Transverse colon (tissue), 4 donors: ENCODE measurements at places on chromosomes 5 and 9.

DNA sequence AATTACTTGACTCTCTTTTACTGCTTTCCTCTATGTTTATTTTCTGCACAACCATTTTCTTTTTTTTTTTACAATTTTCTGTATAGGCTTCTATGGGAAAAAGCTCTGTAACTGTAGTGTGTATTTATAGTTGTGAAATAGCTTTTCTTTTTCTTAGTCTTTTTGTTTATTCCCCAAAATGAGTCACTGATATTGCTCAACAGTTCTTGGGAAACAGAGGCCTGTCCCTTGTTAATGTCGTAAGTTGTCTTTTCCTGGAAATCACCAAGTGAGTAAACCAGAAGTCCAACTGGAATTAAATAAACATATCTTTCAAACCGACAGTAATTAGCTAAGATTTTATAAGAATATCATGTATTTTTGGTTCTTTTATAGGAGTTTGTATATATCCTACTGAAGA lies 325.1 kb upstream of the PRR16 start:
- DNase-seq, result no peak
- H3K36me3 ChIP-seq, result no peaks in the 10 kb centered on the region
- H3K4me3 ChIP-seq, result no peak overlapping the region
- H3K27ac ChIP-seq, result peak overlapping the region; percentile 68

DNA sequence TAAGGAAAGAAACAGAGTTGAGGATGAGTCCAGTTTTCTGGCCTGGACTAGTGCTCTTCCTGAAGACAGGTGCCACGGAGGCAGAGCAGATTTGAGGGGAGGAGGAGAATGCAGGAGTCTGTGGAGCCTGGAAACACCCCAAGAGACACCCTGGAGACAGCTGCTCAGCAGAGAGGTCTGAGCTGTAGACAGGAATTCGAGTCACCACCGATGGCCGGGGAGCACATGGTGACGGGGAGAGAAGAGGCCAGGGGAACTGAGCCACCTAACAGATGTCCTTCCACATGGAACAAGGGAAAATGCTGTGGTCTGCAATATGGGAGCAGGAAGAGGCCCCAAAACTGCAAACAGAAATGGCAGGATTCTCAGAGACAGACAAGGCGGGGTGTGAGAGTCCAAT lies 22.9 kb downstream of the CPLX2 start:
- DNase-seq, result no peak
- no peaks in the 10 kb centered on the region for H3K4me1 ChIP-seq
- no peaks in the 10 kb centered on the region for H3K36me3 ChIP-seq

GRCh38 chr5:93395010-93395409 lies 186.0 kb downstream of the NR2F1-AS1 start:
- DNase-seq, result no peak
- H3K4me3 ChIP-seq, result no peak overlapping the region

DNA sequence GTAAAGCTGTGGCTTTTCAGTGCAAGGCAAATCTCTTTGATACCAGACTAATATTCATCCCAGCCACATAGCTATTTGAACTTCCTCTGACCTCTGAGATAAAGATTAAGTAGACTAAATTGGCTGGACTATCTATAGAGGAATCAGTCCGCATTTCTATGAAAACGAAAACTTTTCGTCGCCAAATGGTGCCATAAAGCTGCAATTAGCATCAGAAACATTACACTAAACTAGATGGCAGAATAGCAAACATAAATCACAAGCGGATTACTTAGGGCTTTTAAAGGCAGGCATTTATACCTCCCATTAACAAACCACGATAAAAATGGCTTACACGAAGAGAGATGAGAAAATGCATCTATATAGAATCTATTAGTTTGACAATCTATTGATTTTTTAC lies 1009.7 kb upstream of the CDH6 start:
- no peaks in the 10 kb centered on the region for H3K36me3 ChIP-seq
- H3K27ac ChIP-seq, result no peak overlapping the region
- H3K4me1 ChIP-seq, result no peaks in the 10 kb centered on the region
- no peak for DNase-seq

GRCh38 chr9:68966496-68966944 lies 47.4 kb downstream of the PRKACG start:
- no peak overlapping the region for H3K4me3 ChIP-seq
- no peaks in the 10 kb centered on the region for H3K36me3 ChIP-seq
- no peaks in the 10 kb centered on the region for H3K27me3 ChIP-seq
- no peak overlapping the region for H3K27ac ChIP-seq

- no peak overlapping the region for H3K27ac ChIP-seq
- peaks cover 32% of the 10 kb centered on the region for H3K27me3 ChIP-seq
- no peaks in the 10 kb centered on the region for H3K36me3 ChIP-seq
- H3K4me1 ChIP-seq, result peaks cover 3% of the 10 kb centered on the region
Observed at GRCh38 chr9:88995200-88995577, 3.9 kb downstream of the S1PR3 start.

DNA sequence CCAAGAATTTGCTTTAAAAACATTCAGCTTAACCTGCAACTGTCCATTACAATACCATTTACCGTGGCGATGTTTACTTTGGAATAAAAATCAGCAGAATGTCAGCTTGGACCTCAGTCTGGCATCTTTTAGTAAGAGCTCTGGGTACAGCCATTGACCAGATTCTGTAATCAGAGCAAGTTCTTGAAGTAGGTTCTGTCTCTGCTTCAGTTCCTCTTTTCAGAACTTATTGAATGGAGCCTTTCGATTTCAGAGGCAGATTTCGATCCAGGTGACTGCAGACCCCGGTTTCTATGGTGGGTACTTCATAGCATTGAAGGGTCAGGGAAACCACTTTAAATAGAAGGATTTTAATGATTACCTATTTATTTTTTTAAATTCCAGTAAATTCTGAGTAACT lies 53.4 kb upstream of the SV2C start:
- no peaks in the 10 kb centered on the region for H3K36me3 ChIP-seq
- no peak for DNase-seq
- H3K4me3 ChIP-seq, result no peak overlapping the region

GRCh38 chr5:72110394-72111013 lies 3.2 kb downstream of the MAP1B start:
- DNase-seq, result no peak
- no peak overlapping the region for H3K27ac ChIP-seq
- H3K27me3 ChIP-seq, result peaks cover 42% of the 10 kb centered on the region
- H3K36me3 ChIP-seq, result no peaks in the 10 kb centered on the region
- peaks cover 18% of the 10 kb centered on the region for H3K4me1 ChIP-seq
- no peak overlapping the region for H3K4me3 ChIP-seq

GRCh38 chr5:108858959-108859358 lies 111.3 kb downstream of the FER start:
- no peaks in the 10 kb centered on the region for H3K4me1 ChIP-seq
- no peaks in the 10 kb centered on the region for H3K27me3 ChIP-seq

DNA sequence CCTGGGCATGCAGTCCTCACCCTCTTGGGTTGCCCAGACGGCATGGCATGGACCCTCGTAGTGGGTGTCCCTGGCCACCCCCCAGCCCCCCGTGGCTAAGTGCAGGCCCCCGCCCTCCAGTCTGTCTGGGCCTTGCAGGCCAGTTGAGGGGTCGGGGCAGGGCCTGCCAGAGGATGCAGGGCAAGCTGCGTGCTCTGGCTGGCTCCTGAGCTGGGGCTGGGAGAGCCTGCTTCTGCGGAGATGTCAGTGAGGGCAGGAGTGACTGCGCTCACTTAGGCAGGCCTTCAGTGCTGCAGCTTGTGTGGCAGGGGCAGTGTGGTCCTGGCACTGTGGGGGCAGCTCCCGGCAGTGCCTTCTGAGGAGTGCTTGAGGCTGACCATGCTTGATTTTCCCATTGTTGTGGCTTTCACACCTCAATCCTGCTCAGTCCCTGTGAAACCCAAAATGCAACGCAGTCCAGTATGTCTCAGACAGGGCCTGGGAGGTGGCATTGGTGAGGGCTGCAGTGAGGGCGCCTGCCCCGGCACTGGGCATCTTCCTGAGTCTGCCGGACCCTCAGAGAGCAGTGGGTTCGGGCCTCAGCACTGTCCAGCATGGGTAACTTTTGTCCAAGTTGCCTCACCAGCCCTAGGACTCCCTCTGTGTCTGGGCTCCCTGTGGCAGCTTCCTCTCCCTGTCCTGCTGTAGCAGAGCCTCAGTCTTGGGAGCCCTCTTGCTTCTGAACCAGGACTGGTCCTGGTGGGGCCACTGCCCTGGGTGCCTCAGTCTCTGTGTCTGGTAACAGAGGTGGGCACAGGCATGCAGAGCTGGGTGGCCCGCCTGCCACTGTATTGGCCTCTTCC lies 93.0 kb downstream of the PHF2 start:
- H3K36me3 ChIP-seq, result peaks cover 7% of the 10 kb centered on the region
- no peak overlapping the region for H3K27ac ChIP-seq
- no peaks in the 10 kb centered on the region for H3K27me3 ChIP-seq
- H3K4me3 ChIP-seq, result no peak overlapping the region
- H3K4me1 ChIP-seq, result no peaks in the 10 kb centered on the region

DNA sequence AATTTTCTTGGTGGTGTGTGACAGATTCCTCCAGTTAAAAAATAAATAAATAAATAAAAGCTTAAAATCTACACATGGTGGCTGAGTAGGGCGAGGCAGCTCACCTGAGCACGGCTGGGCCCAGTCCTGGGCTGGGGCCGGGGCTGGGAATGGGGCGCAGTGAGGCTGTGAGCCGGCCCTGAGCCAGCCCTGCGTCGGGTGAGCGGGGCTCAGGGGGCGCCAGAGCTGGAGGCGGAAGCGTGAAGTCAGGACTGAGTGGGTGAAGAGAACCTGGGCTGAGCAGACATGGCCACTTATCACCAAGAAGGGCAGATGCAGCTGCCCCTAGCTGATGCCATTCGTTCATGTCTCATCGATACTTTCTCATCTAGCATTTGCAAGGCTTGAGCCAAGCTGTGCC lies 22.8 kb upstream of the DTWD2 start:
- H3K4me3 ChIP-seq, result no peak overlapping the region
- no peak for DNase-seq
- H3K36me3 ChIP-seq, result no peaks in the 10 kb centered on the region
- H3K4me1 ChIP-seq, result no peaks in the 10 kb centered on the region

DNA sequence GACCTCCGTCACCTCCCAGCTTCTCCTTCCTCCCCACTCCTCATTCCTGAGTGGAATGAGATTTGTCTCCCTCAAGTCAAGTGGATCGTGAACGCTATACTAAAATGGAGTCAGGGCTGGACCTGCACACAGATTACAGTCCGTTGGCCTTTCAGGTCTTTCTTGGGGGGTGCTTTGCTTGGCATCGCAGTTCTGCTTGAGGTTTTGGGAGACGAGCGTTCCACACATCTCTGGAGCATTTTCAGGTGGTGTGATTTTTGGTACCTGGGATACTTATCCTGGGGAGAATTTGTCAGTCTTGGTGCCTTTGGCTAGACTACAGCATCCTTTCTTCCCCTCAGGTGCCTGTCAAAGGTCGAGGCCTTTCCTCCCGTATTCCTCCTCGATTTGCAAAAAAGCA lies 23.8 kb upstream of the POMT1 start:
- no peak overlapping the region for H3K4me3 ChIP-seq
- no peaks in the 10 kb centered on the region for H3K4me1 ChIP-seq
- peaks cover 49% of the 10 kb centered on the region for H3K36me3 ChIP-seq
- no peaks in the 10 kb centered on the region for H3K27me3 ChIP-seq

DNA sequence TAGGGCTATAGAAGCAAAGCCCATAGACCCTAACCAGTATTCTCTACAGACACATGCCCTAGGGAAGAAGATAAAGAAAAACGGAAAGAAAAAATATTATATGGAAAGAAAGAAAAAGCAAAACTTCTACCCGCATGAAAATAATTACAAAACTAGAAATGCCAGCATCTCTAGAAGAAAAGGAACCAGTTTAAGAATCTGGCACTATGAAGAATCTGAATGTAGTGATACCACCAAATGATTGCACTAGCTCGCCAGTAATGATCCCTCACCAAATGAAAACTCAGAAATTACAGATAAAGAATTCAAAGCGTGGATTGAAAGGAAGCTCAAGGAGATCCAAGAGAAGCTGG lies 341.9 kb upstream of the GRIA1 start:
- no peak overlapping the region for H3K27ac ChIP-seq
- DNase-seq, result no peak
- H3K4me1 ChIP-seq, result no peaks in the 10 kb centered on the region

DNA sequence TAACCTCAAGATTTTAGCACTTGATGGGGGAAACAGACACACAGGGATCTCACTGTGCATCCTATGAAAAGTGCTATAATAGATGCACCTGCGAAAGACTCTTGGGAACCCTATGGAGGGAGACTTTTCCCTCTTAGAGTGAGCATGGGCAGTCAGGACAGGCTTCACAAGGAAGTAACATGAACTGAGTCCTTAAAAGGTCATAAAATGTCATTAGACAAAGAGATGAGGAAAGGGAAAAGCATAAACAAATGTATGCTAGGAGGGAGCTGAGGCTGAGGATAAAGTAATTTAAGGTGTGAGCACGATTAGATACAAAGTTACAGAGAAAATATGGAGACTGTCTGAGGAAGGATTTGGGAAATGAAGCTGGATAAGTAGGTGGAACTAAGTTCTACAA lies 60.6 kb upstream of the MIER3 start:
- DNase-seq, result no peak
- no peak overlapping the region for H3K4me3 ChIP-seq
- no peak overlapping the region for H3K27ac ChIP-seq
- H3K27me3 ChIP-seq, result no peaks in the 10 kb centered on the region
- no peaks in the 10 kb centered on the region for H3K36me3 ChIP-seq

- no peaks in the 10 kb centered on the region for H3K27me3 ChIP-seq
- H3K4me1 ChIP-seq, result peaks cover 10% of the 10 kb centered on the region
- H3K27ac ChIP-seq, result no peak overlapping the region
- H3K36me3 ChIP-seq, result no peaks in the 10 kb centered on the region
Observed at GRCh38 chr5:78771260-78772205, 123.0 kb upstream of the LHFPL2 start.

- H3K4me3 ChIP-seq, result no peak overlapping the region
- DNase-seq, result no peak
- H3K4me1 ChIP-seq, result no peaks in the 10 kb centered on the region
Observed at GRCh38 chr5:95845391-95845790, 22.9 kb upstream of the GLRX start.

- H3K4me3 ChIP-seq, result no peak overlapping the region
- no peaks in the 10 kb centered on the region for H3K27me3 ChIP-seq
- peaks cover 54% of the 10 kb centered on the region for H3K4me1 ChIP-seq
- DNase-seq, result peak; percentile 74
- peak overlapping the region; percentile 99 for H3K27ac ChIP-seq
- no peaks in the 10 kb centered on the region for H3K36me3 ChIP-seq
Observed at GRCh38 chr5:72818866-72819534, 2.5 kb downstream of the TNPO1 start.

DNA sequence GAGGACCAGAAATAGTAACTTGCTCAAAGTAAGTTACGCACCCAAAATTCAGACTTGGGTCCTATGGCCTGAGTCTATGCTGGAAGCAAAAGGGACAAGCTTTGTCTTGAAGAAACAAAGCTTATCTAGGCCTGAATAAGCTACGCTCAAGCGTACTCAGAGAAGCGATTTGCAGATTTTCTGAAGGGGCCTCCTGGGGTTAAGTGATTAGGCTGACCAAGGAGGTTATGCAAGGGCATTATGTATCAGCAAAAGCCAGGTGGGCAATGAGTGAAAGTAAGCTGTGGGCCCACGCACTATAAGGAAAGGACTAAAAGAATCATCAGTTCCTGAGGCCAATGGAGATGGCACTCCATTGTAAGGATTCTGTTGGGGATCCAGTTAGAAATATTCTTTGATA lies 122.1 kb downstream of the SNX18 start:
- no peaks in the 10 kb centered on the region for H3K36me3 ChIP-seq
- H3K4me3 ChIP-seq, result no peak overlapping the region
- H3K27me3 ChIP-seq, result no peaks in the 10 kb centered on the region
- no peaks in the 10 kb centered on the region for H3K4me1 ChIP-seq
